ENCODE measurements at places on chromosomes 3 and 15.

- DNase-seq: no peak
These were observed 226.1 kb downstream of the PLCL2 start for GRCh38 chr3:17110660-17111396.

GRCh38 chr3:174495928-174496327 lies 363.2 kb upstream of the NAALADL2 start:
- no peak for DNase-seq

DNA sequence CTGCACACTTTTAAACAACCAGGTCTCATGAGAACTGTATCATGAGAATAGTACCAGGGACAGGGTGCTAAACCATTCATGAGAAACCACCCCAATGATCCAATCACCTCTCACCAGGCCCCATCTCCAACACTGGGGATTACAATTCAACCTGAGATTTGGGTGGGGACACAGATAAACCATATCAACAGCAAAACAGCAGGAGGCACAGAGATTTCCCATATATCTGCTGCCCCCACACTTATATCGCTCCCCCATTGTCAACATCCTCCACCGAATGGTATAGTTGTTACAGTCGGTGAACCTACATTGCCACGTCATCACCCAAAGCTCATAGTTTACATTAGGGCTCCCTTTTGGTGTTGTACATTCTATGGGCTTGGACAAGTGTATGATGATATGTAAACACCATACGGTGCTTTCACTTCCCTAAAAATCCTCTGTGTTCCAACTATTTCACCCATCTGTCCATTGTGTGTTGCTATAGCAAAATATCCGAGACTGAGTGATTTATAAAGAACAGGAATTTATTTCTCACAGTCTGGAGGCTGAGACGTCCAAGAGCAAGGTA lies 224.8 kb downstream of the FAM43A start:
- DNase-seq: no peak

DNA sequence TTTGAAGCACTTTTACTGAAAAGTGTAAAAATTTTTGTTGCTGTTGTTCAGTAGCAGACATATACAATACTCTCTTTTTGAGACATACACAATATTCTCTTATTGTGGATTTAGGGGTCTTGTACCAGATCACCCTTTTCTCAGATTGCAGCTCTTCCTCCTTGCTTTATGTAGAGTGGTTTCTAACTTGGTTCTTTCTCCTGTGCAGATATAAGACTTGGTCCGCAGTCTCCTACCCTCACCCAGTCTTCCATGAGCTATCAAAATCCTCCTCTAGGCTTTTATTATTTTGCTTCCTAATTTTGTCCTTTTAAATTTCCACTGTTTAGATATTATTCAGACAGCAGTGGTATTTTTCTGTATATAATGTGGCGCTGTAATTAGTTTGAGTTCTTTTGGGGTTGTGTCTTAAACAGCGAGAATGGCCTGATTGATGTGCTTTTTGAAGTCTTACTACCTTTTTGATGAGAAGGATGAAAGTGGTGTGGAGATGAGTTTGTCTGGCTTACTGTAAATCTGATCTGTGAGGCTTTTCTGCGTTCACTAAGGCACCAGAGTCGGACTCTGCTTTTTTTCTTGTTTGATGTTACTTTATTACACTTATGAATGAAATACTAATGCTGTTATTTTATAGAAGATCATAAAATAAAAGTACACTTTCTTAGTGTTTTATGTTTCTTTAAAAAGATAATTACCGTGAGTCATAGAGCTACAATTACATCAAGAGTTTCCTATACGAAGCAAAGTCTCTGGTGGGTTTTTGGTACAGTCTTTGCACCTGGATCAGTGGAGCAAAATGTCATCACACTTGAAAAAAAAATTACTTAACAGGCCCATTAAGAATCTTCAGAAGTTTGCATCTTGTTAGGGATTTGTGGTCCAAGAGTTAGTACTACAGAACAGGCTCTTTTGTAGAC lies 27.8 kb downstream of the FNDC3B start:
- no peak for DNase-seq

DNA sequence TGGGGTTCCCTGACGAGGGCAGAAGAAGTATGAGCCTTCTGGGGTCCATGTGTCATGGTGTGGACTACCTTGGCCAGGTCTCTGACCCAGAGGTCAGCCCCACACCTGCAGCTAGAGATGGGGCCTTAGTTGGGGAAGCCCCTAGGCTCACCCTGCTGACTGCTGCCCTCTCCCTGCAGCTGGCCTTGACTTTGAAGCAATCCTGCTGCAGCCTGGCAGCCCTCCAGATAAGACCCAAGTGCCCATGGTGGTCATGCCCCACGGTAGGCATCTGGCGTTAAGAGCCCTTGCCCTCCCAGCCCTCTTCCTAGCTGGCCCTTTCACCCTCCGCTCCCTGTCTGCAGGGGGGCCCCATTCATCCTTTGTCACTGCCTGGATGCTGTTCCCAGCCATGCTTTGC lies 7.4 kb downstream of the APEH start:
- DNase-seq: no peak

GRCh38 chr3:190281308-190282051 lies 40.8 kb downstream of the CLDN1 start:
- no peak for DNase-seq

GRCh38 chr3:76554707-76555106 lies 485.2 kb upstream of the ROBO2 start:
- DNase-seq: no peak

DNA sequence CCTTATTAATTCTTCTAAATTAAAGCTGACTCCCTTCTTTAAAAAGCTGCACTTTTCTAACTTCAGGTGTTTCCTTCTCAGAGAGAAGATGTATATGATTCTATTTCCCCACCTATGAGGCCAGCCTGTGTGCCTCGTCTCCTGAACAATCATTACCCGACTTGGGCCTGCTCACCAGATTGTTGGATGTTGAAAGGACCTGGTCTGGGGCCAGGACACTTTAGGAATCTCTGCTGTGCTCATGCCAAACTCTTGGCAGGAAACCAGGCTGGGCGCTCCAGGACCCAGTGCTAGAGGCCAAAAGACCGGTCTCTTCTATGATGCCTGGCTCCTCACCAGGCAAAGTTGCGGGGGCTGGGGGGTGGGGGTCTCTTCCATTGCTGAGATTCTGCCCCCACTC lies 16.9 kb upstream of the LRRC31 start:
- no peak for DNase-seq

DNA sequence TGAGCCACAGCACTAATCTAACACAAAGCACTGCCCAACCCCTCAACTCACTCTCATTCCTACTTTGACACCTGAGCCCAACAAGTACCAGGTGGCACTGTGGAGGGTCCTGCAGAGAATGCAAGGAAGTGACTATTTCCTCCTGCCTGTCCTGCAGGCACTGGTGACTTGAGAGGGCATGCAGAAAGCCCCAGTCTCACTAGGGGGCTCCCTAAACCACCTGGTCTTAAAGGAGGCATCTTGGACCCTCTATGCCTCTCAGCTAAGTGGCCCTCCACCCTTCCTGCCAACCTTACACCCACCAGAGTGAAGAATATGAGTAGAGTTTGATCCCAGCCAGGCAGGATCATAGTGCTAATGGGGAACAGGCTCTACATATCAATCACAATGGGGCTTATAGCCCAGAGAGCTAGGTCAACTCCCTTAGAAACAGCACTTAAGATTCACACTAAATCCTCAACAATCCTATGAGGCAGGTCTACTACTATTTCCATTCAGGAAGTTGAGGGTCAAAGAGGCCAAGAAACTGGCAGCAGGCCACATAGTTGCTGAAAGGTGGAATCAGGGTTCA lies 15.2 kb downstream of the TRAIP start:
- no peak for DNase-seq

GRCh38 chr3:144085964-144086363 lies 114.3 kb downstream of the DIPK2A start:
- no peak for DNase-seq

GRCh38 chr3:111846717-111847116 lies 12.3 kb upstream of the PHLDB2 start:
- no peak for DNase-seq

DNA sequence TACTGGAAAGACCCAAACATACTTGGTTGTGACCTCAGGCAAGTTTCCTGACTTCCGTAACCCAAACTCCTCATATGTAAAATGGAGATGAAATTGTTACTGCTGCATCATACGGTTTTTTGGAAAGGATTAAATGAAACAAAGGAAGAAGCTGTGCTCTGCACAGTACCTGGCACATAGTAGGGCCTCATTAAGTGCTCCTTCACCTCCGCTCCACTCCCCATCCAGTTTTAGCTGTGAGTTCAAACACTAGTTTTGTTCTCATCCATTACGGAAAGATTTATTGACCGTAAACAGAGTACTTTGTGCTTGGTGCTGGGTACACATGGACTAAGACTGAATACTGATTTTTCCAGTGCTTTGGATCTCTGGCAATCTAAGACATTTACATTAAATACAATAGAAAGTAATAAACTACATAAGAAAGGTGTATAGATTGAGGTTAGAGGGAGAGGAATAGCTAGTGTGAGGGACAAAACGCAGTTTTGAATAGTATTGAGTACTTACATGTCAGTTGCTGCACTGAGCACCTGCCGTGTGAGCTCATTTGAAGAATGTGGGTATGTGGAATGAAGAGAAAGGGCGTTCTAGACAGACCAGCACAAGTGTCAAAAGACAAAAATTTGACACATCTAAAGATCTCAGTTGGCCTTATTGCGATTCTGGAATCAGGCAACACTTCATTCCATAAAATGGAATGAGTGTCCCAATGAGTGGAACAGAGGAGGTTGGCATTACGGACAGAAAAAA lies 594 bp upstream of the ICE2 start:
- DNase-seq: no peak

DNA sequence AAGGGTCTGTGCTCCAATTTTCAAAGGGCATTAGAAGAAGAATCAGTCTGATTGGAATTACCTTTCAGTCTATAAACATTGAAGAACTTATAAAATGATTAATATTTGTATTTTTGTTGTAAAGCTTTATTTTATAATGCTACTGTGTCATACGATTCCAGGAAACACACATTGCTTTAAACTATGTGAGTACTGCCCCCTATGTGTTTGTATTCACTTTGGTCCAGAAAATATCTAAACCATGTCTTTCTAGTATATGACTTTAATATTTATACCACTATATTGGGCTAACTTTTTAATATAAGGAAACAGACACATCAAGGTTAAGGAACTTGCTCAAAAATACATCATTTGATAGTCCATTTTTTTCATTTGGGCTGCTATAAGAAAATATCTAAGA lies 3.2 kb upstream of the RIOX2 start:
- DNase-seq: no peak

- DNase-seq: no peak
These were observed 33.1 kb downstream of the TP63 start for GRCh38 chr3:189664311-189664710.

DNA sequence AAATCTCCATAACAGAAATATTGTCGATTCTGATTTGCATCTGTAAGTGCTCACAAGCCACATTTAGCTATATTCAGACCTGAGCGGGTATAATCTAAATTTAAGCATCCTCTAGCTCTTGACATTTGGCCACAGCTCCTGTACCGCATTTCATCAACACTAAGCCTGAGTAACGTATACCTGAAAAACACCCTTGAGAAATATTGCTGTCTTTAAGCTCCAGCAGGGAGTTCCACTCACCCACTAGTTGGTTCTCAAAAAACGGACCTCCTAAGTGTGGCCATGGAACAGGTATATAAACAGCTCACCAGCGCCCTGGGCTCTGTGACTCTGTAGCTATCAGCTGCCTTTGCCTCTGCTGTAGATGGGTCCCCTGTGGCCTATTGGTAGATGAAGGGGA lies 80.7 kb downstream of the ABI3BP start:
- no peak for DNase-seq

DNA sequence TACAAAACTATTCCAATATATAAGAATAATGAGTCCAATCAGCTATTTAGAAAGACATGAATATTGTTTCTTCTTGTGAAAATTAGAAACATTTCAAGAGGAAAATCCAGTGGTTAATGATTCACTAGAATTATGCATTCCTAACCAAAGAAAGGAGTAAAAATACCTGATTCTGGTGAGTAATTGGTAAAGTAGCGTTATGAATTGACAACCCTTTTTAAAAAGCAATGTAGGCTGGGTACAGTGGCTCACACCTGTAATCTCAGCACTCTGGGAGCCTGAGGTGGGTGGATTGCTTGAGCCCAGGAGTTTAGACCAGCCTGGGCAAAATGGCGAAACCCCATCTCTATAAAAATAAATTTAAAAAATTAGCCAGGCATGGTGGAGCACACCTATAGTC lies 43.3 kb downstream of the TOPAZ1 start:
- no peak for DNase-seq

DNA sequence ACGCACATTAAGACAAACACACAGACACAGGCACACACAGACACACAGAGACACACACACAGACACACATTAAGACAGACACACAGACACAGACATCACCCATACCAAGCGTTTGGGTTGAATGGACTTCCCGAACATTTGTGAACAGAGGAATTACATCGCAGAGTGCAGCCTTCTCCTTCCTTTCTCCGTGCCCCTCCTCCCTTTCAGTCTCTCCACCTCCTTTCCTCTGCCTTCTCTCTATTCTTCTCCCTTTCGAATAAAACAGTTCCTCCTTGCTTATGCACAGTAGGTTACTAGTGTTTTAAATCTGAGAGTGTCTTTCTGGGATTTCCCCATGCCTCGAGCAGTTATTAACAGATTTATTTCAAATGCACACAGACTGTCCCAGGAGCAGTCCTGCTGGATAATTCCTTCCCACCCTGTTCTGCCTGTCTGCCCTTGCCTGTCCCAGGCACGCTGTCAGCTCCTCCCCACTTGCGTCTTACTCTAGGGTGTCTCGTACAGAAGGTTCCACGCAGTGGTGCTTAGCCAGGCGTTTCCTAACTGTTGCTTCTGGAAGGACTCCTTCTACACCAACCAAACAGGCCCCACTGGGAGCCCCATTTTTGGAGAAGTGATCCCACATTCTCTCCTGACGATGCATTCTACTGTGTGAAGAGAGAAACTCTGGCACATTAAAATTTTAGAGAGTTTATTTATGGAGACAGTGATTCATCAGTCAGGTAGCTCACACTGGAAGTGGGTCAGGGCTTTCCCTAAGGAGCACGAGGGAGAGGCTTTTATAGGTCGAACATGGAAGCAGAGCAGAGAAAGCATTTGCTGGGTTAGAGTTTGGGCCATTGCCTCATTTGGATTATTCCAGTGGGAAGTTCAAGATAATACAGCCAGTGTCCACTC lies 163.8 kb downstream of the SV2B start:
- no peak for DNase-seq

- DNase-seq: no peak
These were observed 18.5 kb downstream of the USP13 start for GRCh38 chr3:179671309-179671708.

- no peak for DNase-seq
These were observed 124.6 kb upstream of the KCNAB1 start for GRCh38 chr3:155995525-155996370.

DNA sequence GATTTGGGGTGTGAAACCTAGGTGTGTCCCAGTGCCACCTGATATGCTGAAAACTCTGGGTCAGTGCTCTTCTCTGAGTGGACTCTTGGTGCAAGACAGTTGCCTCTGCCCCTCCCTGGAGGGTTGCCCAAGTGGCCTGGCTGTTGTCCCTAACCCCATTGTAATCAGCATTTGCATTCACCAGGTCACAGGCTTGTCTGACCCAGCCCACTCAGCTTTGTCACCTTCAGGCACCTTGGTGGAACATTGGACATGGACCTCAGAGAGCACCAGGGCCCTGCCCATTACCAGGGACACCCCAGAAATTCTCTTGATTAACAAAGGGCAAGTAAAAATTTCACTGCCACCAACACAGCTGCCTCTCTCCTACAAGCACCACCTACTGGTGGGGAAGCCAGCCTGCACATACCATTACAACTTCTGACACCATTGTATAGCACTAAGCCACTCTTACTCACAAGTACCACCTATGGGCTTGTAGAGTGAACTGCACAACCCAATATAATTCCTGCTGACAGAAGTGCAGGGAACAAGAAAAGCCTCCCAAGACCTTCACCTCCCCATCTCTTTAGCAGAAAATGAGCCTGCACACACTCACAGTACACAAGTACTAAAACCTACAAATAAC lies 324.6 kb downstream of the EPHA6 start:
- DNase-seq: no peak

Data from activated gamma-delta T cell treated with Interleukin-2 at 50 U/mL for 16 hours (primary cell).